K562 (cell line): ENCODE measurements at places on chromosomes 2 and 18.

GRCh38 chr2:159034713-159035112, 66.3 kb downstream of the TANC1 start:
- DNase-seq, result no peak

- no peak for DNase-seq
These were observed 5.6 kb downstream of the BCL11A start for GRCh38 chr2:60547841-60548240.

GRCh38 chr2:69061525-69061924, 48.5 kb downstream of the ANTXR1 start:
- no peak for DNase-seq

GRCh38 chr2:119190321-119191111, 32.0 kb upstream of the C1QL2 start:
- no peak for DNase-seq

DNA sequence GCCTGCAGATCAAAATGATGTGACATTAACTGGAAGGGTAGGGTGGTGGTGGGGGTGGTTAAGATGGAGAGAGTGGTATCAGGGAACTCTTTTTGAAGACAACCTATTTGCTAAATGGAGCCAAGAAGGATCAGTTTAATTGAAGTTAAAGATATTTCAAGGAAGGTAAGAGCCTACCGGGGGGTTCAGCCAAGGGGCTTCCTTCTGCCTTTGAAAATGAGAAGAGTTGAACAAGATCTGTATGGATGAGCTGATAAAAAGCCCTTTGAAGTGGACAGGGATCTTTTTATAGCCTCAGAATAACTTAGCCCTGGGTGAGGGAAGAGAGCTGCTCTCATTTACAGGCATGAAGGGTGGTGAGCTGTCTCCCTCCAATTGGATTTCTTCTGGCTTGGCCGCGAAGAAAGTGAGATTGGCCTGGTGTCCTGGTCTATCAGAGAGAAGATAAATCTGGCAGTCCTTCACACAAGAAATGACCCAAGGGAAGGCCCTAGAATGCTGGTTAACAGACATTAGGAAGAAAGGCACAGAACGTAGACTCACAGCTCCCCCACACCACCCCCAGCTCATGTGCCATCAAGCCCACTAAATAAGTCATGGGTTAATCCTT, 439.8 kb downstream of the TNS1 start:
- no peak for DNase-seq

GRCh38 chr18:63158676-63159291, 160.8 kb downstream of the BCL2 start:
- no peak for DNase-seq

GRCh38 chr2:201128933-201129505, 13.1 kb downstream of the CFLAR start:
- DNase-seq, result no peak

DNA sequence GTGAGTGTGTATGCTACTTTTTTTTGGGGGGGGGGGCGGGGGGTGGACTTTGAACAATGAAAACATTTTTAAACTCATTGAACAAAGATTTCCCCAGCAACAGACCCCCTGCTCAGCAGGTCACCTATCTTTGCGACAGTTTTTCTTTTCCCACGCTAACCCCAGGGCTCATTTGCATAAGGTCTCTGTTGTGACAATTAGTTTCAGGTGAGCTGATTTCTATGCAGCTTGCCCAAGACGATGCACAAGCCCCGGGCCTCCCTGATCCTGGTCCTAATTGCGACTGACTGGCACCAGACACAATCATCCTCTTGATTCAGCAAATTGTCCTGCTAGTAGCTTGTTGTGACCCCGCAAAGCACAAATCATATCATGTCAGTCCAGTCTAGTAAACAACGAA, 40.3 kb downstream of the ZEB2 start:
- DNase-seq, result no peak

GRCh38 chr18:12282442-12283039, 25.5 kb upstream of the TUBB6 start:
- no peak for DNase-seq

DNA sequence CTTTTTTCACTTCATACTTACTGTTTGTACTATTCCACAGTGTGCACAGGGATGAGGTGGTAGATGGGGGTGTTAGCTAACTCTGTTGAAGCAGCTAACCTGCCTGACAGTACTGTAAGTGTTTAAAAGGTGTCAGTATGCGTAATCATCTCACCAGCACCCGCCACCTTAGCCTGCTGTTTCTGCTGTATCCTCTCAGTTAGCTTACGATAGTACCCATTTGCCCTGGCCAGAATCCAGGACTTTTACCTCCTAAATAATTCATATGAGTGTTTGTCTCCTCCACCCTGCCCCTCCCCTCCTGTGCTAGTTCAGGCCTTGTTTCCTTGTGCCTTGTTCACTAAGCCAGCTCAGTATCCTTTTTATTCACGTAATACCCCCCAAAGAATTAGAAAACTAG, 34.2 kb downstream of the TRAPPC12 start:
- DNase-seq, result no peak

- DNase-seq, result no peak
These were observed 31.5 kb downstream of the MRO start for GRCh38 chr18:50788284-50788683.

- no peak for DNase-seq
These were observed 20.4 kb downstream of the RBM43 start for GRCh38 chr2:151241224-151241623.

GRCh38 chr2:164662868-164663631, 41.8 kb upstream of the GRB14 start:
- DNase-seq, result no peak

- DNase-seq, result no peak
These were observed 173.3 kb downstream of the PARD3B start for GRCh38 chr2:204718607-204719006.

GRCh38 chr18:80105369-80106167, 3.5 kb upstream of the ADNP2 start:
- peak; percentile 55 for DNase-seq

GRCh38 chr2:119756837-119757236, 2.9 kb upstream of the PTPN4 start:
- DNase-seq, result no peak

- DNase-seq, result no peak
These were observed 15.3 kb upstream of the CD207 start for GRCh38 chr2:70850925-70851324.

GRCh38 chr18:8816220-8816619, 110.9 kb downstream of the MTCL1 start:
- no peak for DNase-seq

GRCh38 chr2:85812094-85812735, 58.4 kb downstream of the ATOH8 start:
- no peak for DNase-seq

DNA sequence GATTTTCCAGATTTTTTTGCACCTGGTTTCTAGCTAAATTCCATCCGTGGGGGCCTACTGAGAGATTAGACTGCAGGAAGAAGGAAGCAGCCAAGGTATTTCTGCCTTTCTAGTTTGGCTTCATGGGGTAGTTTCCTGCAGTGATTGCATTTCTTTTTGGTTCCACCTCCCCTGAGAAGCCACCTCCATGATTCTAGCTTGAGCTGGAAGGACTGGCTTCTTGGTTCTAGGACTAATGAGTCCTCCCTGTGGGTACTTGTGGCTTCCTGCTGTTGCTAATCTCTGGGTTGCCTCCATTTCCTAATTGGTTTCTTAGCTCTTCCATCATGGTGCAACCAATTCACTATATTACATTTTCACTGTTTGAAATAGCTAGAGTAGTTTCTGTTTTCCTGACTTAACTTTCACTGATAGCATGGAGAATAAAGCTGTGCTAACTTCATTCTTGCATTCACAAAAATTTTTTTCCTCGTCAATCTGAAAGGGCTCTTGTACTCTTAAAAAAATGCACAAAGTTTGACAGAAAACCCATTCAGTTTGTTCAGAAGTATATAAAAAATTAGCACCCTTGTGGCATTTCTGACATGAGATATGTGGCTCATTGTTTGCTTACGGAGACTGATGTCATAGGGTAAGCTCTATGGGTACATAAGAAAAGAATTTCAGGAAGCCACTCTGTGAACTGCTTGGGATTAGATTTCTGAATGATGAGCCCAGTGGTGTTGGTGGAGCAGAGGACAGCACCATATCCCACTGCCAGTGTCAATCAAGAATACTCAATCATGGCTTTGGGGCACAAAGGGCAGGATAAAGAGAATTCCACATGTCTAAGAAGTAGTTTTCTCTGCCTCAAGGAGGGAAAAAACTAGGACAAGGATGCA, 242.8 kb upstream of the RBMS1 start:
- no peak for DNase-seq

DNA sequence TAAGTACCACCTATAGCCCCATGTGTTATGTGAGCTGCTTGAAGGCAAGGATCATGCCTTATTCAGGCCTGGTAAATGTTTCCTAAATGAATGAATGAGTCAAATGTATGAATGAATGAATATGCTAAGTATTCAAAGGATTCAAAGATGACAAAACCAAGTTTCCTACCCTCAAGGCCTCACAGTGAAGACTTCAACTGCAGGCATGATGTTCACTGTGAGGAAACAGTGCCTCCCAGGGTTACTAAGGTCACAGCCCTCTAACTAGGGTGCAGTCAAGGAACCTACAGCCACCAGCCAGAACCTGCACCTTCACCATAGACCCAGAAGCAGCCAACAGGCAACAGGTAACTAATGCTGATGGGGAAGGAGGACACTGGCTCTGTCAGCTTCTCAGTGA, 69.3 kb downstream of the SUMO1 start:
- no peak for DNase-seq
